ENCODE measurements at places on chromosomes 2 and 18.

DNA sequence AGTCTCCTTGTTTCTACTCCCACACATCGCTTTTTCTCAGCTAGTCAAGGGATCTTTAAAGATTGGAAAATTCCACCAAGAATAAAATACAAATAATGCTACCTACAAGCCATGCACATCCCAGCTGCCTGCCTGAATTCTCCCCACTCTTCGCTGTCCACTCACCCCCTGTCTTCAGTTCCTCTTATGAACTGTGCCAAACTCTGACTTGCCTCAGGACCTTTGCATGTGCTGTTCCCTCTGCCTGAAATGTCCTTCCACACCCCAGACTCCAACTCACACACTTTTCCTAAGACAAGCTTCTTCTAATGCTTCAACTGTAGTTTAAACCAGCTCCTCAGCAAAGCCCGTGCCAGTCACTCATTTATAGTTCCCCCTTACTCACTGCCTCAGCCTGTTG, 260.0 kb downstream of the NAPG start:
- no peak for DNase-seq

DNA sequence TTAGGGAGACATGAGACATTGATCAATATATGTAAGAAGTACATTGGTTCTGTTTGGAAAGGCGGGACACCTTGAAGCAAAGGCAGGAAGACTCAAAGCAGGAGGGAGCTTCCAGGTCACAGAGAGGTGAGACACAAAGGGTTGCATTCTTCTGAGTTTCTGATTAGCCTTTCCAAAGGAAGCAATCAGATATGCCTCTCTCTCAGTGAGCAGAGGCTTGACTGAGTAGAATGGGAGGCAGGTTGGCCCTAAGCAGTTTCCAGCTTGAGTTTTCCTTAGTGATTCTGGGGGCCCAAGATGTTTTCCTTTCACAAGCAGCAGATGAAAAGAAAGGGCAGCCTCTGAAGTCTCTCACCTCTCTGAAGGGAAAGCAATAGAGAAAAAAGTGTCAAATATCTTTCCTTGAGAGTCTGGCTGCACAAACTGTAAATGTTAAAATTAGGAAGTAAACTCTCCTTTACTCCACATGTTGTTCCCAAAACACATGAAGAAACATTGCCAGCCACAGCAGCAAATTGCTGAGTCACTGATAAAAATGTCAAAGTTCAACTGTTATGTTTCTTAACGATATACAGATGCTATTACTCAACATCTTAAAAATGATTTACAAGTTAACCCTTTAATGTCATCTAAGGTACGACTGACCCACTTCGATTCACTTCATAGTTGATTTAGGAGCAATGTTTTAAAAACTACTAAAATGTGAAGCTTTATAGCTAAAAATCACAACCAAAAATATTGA, 40.3 kb downstream of the CYB5A start:
- DNase-seq: peak; percentile 40

DNA sequence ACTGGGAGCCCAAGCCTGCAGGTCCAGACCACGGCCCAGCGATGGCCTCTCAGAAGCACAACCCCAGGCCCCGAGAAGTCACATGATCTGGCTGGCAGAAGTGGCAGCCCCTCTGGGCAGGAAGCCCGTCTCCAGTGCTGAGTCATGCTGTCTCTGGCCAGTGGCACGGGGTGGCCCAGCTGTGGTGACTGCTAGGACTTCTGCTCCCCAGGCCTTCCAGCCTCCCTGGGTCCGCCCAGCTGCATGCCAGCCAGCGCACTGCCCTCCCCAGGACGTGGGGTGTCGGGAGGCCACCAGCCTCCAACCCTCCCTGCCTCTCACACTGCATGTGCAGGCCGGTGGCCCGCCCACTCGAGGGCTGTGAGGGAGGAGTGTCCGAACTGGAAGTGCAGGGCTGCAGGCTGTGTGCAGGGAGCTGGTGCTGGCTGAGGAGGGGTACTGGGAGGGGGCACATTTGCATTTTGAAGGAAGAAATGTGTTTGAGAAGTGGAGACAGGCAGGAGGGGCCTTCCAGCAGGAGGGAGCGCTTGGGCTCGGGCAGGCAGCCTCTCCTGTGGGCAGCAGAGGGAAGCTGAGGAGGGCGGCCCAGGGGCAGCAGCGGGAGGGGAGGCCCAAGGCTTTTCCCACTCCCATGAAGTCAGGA, 17.0 kb upstream of the HPCAL1 start:
- DNase-seq: peak; percentile 65

GRCh38 chr18:58026857-58027256, 17.2 kb upstream of the NEDD4L start:
- no peak for DNase-seq

DNA sequence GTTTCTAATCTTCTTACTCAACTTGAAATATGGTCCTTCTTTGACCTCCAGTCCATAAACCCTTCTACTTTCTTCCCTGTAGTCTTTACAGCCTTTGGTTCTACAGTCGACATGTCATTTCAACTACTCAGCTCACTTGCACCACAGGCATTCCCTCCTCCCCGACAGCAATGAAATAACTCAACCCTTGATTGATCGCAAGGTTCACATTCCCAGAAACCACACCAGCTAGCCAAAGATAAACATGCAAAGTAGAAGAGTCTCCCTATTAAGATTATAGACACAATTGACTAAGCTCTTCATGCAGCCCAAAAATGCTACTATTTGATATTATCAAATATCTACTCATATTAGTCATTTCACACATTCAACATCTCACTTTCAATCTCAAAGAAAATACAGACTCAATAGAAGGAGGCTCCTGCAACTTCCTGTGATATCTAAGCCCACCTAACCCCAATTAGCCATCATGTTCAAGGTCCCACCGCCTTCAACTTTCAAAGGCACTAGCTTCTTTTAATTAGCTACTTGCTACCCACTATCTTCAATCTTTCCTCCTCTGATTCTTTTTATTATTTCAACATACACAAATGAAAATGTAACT, 50.8 kb downstream of the RTTN start:
- peak; percentile 86 for DNase-seq

DNA sequence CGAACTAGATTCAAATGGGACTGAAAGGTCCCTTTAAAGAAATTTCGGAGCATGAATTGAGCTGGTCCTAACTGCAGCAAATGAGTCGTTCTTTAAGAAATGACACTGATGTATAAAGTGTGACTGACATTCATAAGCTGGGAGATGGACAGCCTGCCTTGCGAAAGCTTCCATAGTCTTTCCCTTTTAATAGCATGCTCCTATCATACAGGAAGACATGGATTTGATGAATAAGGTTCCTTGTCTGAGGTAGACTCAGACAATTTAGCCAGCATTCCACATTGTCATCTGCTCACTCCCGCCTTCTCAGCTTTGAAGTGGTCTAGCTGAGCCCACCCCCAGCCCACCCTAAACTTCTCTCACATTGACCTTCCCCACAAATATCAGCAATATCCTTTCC, 264.9 kb downstream of the TSN start:
- DNase-seq: no peak

DNA sequence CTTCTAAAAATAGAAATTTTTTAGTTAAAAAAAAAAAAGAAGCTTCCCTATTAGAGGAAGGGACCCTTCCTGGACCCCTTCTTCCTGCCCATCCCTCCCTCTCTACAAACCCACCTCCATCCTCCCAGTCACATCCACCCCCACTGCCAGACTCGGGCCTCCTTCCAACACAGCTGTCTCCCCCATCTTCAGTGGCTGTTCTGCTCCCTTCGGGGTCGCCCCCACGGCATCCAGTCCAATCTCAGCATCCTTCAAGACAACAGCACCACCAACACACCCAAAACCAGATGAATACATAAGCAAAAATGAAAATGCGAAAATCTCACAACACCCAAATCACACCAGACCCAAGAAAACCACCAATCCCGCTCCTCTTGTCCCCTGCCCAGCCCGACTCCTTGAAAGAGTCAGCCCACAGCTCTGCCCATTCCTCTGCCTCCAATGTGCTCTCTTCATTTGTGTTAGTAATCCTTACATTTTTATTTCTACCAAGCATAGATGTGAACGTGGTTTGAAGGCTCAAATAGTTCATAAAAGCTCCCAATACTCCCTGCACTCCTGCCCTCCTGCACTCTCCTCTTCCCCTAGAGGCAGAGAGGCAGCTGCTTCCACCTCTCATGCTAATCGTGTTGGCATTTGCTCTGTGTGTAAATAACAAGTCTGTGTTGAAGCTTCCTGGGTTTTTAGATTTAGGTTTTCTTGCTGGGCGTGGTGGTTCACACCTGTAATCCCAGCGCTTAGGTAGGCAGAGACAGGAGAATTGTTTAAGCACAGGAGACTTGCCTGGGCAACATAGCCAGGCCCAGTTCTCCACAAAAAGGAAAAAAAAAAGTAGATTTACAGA, 37.0 kb downstream of the MAL start:
- no peak for DNase-seq

GRCh38 chr2:171913517-171913916, 8.7 kb upstream of the HAT1 start:
- DNase-seq: no peak

- no peak for DNase-seq
Measured at GRCh38 chr2:219929835-219930234, 302.4 kb downstream of the SLC4A3 start.

DNA sequence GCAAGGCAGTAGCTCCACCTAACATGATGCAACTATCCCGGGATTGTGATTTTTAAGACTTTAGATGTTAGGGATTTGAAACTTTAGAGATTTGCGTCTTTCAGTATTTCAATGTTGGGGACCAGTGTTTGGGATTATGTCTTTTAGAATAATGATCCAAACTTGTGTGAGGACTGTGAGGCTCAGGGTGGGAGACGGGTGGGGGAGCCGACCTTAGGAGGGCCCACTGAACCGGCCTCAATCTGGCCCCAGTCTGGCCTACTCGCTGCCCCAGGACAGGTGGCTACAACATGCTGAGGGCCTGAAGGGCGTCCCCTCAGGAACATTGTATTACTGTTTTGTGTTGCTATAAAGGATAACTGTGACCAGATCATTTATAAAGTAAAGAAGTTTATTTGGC, 10.7 kb downstream of the AMER3 start:
- DNase-seq: no peak

DNA sequence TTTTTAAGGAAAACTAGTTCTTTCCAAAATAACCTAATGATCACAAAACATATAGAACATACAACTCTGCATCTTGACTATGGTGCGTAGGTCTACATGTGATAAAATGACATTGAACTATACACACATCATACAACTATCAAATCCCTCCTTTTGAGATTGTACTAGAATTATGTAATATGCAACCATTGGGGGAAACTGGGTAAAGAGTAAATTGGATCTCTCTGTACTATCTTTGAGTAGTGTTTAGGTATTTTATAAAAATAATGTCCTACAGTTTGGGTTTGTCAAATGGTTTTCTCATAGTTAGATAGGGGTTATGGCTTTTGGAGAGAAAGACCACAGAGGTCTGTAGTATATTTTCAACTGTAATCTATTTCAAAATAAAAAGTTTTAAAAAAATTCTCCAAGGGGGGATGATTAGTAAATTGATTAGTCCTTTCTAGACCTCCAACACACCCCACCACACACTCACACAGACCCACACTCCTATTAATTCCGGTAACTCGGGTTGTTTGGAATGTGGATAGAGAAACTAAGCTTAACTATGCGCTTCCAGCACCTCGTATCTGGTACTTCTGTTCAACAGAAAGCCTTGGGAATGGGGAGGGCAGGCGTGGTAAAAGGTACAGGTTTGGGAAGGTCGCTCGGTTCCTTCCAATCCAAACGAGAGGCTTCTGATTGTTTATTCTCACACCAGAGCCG, 695 bp upstream of the BIRC6 start:
- DNase-seq: no peak

DNA sequence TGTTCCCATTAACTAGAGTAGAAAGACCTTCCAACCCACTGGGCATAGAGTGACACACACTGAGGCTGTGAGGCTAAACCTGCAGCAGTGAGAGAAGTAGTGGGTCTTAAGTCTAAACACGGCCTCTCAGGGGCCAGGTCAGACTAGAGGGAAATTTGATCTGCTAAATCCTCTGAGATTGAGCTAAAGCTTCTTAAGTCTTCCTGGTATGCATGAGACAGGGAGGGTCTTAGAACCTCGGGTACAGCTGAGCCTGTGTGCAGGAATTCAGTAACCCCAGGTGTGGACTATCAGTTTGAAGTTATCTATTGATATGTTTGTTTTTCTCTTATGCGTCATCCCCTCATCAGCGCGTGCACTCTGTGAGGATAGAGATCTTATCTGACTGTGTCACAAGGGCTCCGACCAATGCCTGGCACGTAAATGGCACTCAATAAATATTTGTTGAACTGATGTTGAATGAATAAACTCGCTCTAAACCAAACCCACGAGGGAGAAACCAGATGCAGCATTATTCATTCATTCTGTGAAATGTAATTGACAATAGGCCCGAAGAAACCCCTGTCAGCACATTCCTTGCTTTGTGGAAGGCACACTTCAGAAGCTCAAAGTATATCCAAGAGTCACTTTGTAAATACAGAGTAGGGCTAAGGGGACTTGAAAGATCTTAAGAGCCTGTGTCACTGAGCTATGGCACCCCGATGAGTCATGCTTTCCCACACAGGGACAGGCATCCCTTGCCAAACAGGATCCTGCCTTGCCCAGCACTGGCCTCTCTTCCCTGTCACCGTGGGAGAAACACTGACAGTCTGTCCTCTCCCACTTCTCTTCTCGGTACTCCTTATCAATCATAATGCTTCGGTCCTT, 21.7 kb upstream of the RAB10 start:
- DNase-seq: peak; percentile 88

DNA sequence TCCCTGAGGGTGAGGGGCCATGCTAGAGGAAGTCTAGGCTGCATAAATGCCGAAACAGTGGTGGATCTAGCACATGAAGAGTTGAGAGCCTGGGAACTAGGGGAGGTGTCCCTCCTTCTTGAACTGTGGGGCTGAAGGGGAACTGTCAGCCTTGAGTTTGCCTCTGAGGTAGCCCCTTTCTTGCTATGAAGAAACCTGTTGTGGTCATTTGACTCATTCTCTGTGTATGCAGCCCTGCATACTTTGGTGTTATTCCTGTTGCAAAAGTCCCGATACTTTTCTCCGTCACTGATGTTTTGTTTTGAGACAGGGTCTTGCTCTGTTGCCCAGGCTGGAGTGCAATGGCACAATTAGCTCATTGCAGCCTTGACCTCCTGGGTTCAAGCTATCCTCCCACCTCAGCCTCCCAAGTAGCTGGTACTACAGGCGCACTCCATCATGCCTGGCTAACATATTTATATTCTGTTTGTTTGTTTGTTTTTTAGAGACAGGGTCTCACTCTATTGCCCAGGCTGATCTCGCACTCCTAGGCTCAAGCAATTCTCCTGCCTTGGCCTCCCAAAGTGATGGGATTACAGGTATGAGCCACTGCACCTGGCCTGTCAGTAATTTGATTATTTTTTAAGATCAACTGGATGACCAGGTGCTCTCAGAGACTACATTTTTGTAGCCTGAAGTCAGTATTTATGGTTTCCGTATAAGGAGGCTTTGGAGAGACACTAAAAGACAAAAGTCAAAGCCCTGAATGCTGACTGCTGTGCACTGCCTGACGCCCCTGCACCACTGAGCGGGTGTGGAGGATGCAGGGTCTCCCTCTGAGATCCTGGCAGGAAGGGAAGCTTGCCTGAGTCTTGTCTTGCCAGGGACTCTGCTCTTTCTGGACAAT, 126.0 kb upstream of the MSH6 start:
- peak; percentile 71 for DNase-seq

DNA sequence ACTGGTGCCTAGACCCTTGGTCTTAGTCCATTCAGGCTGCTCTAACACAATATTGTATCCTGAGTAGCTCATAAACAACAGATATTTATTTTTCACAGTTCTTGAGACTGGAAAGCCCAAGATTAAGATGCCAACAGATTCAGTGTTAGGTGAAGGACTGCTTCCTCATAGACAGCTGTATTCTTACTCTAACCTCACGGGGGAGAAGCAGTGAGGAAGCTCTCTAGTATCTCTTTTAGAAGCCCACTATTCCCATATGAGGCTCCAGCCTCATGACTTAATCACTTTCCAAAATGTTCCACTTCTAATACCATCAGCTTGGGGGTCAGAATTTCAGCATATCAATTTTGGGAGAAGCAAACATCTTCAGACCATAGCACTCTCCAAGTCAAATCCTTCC, 833.4 kb downstream of the LRRTM4 start:
- no peak for DNase-seq

Data from ELR (cell line).